ENCODE measurements at places on chromosomes 2 and 18. TPM values are rescaled to one million over a fixed set of nuclear protein-coding genes. Genes with fewer than 3 reads are reported as not detected.

Gene CENPA
- total RNA-seq = 2.4 TPM

Gene ANKRD30B
- 0.08 TPM for total RNA-seq

Gene TMEM163
- 2.4 TPM for total RNA-seq

DNA sequence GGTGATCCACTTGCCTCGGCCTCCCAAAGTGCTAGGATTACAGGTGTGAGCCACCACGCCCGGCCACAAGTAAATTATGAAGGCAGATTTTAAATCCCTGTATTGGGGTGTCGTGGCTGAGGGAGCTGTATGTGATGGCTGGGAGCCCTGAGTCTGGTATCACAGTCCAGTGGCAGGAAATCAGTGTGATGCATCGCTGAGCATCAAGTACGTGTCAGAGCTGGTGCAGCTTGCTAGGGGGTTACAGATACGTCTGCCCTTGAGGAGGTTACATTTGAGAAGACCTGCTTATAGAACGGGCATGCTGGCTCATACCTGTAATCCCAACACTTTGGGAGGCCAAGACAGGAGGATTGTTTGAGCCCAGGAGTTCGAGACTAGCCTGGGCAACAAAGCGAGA, 4.3 kb downstream of the ENOSF1 start:
- DNase-seq = no peak

DNA sequence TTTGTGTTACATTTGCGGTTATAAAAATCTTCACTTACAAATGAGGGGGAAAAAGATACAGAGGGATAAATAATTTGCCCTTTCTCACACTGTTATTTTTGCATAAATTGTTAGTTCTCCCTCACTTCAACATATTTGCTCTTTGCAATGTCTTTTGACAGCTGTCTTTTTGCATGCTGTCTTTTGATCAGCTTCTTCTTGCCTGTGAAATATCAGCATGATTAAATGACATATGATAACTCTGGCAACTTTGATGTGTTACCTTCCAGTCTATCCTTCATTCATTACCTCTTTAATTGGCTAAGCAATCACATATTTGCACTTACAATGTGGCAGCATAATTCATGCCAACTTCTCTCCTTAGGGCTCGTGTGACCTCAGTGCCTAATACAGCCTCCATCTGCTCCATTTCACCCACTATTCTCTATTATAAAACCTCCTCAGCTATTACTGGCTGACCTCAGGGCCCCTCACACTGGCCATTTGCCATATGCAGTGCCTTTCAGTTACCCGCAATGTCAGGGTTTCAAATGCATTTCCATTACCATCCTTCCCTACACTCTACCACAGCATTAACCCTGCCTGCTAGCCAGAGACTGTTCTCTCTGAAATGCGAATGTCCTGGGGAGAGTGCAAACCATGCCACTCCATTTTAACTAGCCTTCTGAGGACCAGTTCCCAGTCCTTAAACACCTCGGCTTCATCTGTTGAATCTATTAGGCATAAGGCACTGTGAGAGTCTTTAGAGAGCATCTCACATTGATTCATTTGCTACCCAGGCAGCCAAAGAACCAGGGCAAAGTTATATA, 1056.6 kb upstream of the CHAC2 start:
- no peak for DNase-seq

- no peak for DNase-seq
Measured at GRCh38 chr18:77131100-77131651, 1.4 kb downstream of the MBP start.

DNA sequence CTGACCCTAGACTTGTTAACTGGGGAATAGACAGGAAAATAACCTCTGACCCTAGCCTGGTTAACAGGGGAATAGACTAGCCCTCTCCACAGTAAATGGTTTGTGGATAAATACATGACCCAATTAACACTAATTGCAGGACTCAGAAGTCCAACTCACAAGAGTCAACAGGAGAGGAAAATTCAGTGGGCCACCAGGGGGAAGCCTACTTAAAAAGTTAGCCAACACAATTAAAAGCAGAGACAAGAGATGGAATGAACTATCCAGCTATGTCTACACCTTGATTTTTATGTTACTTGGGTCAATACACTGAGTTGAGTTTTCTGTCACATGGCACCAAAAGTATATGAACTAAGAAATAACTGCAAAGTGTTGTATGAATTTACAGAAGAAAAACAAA, 158.8 kb upstream of the SLC39A10 start:
- DNase-seq = no peak

Data from kidney epithelial cell (primary cell).